ENCODE measurements at places on chromosomes 11 and 22. TPM values are rescaled to one million over a fixed set of nuclear protein-coding genes. Genes with fewer than 3 reads are reported as not detected.
A peak's percentile ranks its signal among the peaks of the same experiment; 100 is the strongest.

The FCHSD2 gene
- 12.7 TPM for polyA plus RNA-seq

The ZNF214 gene
- polyA plus RNA-seq: 2.5 TPM

DNA sequence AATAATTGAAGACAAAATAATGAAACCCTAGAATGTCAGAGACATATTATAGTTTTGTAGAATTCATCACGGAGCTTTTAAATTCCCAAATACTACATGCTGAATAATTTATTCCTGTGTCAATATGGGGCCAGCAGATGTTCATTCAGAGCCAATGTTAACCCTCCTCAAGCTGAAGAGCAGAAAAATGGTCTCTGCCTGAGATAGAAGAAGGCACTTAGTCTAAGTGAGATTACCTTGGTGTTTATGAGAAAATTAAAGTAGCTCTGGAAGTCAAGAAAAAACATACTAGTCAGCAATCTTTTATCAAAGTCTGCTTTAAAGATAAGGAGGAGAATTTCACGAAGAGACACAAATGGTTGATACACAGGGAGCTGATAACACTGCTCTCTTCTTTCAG, 328.2 kb downstream of the TTC28 start:
- no peak for DNase-seq

The KMT5B gene
- 8.4 TPM for polyA plus RNA-seq

DNA sequence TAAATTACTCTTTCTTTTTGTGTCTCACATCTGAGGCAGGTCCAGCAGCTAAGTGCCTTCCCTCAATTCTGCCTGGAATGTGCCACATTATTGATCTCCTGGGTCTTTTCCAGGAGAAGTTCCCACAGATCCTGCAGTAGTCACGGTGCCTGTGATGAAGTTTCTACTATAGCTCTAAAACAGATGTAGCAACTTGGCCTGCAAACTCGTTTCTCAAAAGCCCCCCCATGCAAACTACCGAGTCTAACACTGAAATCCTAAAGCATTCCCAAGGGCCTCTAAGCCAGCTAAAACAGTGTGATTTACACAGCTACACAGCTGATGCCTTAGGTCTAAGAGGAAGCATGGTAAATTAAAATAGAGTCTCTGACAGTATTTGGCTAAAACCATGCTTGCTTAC, 54.3 kb downstream of the DDI1 start:
- no peak for DNase-seq

- DNase-seq: no peak
Observed at GRCh38 chr22:28574159-28574788, 105.4 kb downstream of the TTC28 start.

DNA sequence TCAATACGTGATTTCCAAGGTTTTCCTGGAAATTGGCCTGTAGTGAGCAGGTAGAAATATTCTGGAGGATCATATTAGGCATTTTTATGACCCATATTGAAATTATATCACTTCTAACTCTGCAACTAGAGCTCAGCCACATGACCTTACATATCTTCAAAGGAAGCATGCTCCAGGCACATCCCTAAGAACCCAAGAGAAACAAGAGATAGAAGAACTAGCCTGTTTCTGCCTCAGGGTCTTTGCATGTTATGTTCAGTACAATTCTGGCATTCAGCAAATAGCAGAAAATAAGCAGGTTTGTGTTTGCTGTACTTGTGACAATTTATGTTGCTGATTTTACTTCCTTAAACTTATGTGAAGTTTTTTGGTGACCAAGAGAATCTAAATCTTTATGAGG, 663.7 kb upstream of the ANO5 start:
- no peak for DNase-seq

DNA sequence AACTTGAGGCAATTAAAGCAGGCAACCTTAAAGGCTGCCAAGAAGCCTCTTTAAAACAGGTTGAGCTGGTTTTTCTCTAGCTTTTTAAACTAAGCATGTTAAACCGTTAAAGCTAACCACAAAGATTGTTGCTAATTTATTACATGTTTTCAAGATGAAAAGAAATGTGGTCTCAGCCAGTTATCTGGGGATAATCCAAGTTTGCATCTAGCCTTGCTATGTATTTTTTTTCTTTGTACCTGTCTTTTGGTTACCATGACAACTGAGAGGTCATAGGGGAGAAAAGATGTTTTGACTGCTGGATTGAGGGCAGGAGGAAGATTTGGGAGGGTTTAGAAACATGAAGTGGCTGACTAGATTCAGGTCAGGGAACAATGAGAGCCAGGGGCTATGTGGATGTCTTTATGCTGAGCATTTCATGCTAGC, 19.2 kb upstream of the PGM2L1 start:
- no peak for DNase-seq

- DNase-seq: no peak
Observed at GRCh38 chr11:85725510-85726258, 39.7 kb upstream of the CCDC89 start.

DNA sequence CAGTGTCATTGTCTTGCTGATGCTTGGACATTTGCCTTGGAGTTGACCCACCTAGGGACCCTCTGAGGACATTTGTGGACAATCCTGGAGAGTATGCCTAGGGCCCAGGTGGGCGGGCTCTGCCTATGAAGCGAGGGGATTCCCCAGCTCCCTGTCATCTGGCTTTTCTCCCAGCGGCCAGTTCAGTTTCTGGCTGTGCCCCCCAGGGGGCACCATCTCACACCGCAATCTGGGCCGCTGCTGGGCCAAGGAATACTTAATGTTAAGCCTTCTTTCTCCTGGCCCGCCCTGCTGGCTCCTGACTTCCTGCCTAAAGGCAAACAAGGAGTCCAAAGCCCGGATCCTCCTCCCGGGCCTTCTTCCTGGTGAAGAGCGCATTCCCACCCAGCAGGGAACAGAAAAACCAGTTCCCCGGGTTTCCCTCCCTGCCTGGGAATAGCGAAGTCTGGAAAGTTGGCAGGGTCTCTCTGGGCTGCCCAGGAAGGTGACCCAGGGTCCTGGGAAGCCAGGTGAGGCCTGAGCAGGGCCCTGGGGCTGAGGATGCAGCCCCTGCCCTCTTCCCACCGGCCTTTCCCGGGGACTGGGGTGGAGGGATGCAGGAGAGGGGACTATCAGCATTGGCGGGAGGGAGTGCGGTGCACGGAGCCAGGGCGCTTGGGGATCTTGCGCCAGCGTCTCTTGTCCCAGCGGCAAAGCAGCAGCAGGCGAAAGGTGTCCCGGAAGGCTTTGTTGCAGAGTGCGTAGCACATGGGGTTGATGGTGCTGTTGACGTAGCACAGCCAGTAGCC, 11.9 kb downstream of the CHRM1 start:
- DNase-seq: peak; percentile 82

DNA sequence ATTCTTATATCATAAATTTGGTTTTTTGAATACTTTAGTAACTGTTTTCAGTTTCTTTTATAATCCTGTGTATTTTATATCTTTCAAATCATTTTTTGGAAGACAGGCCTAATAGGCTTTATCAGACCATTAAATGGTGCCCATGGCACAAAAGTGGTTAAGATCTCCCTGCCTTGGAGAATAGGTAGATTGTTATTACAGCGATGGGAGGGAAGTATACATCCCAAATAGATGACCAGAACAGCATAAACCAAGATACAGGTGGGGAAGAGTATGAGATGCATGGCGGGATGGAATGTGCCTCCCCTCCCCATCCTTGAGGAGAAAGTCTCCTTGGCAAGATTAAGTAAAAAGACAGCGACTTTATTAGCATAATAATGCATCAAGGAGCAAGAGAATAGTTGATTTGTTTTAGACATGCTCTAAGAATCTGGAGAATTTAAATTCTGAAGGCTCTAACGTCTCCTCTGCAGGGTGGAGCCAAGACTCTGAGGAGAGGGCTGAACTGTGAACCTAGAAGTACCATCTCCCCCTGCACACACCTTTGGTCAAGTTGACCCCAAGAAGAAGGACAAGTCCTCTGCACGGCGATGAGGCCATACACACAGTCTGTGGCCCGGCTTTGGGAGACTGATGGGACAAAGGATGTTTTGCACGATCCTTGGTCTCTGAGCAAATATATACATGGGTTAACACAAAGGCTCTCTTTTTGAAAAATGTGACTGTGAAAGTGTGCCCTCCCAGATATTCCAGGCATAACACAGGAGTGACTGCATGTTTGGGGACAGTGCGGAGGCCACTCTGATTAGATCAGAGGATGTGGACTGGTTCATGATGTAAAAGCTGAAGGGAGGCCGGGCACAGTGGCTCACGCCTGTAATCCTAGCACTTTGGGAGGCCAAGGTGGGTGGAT, 61.1 kb upstream of the SLC35C1 start:
- no peak for DNase-seq

The MIOX gene
- polyA plus RNA-seq: 0.05 TPM

The KCNQ1OT1 gene
- polyA plus RNA-seq: 0.05 TPM

DNA sequence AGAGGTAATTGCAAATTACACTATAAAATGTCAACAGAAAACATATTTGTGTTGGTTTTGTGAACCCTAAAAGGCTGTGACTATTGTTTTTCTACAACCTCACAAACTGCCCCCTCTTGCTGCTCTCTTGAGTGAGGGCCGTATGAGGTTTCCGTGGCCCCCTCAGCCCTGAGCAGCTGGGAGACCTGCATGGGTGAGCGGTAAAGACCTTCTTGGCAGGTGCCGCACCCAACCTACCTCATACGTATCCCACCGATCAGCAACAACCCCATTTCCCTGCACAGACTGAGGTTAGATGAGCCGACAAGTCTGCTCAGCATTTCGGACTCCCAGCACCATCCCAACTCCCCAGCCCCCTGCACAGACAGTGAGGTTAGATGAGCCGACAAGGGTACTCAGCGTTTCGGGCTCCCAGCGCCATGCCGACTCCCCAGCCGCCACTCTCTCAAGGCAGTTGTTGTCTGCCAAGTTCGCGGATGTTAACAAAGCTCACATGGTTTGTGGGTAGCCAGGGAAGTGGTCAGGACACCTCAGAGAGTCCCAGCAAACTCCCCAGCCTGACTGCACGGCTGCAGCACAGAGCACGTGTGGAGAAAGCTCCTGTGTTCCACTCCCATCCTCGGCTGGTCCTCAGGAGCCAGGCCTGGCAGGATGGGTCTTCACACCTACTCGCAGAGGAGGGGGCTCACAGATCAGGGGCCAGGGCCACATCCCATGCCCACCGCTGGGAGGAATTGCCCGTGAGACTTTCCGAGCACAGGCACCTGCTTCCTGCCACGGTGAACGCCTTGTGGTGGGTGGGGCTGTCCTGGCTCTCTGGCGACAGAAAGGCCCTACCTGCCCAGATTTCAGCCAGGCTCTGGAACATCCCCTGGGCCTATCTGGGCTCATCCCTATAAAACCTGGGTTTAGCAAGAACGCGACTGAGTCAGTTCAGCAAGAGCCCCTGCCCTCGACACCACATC, 502.9 kb downstream of the BRD1 start:
- DNase-seq: peak; percentile 5

- DNase-seq: peak; percentile 69
Observed at GRCh38 chr22:32632512-32633315, 158.1 kb downstream of the FBXO7 start.

The F2 gene
- polyA plus RNA-seq: not detected

The IGSF22 gene
- 0.10 TPM for polyA plus RNA-seq

GRCh38 chr11:65389294-65389980, 3.0 kb downstream of the FRMD8 start:
- no peak for DNase-seq

DNA sequence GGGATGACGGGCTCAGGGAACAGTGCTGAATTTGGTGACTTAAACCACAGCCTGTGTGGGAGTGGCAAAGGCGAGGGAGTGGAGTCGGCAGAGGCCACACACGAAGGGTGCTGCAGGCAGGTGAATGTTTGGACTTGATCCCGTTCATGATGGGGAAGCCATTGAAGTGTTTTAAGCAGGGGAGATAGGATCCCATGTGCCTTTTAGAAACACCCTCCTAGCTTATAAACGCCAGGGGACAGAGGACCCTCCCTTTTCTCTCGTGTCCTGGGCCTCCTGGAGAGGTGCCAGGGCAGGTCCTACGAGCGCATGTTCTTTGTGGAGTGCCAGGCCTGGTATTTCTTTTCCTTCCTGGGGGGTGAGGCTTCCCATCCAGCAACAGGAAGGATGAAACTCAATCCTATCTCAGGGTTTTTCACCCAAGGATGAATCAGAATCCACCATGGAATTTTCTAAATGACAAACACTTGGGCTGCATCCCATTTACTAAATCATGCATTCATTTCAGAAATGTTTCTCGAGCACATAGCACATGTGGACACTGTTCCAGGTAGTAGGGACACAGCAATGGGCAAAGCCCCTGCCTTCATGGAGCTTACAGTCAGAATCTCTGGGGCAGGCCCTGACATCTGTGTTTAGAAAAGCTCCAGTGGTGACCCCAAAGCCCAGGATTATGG, 59.6 kb downstream of the CHRDL2 start:
- no peak for DNase-seq

DNA sequence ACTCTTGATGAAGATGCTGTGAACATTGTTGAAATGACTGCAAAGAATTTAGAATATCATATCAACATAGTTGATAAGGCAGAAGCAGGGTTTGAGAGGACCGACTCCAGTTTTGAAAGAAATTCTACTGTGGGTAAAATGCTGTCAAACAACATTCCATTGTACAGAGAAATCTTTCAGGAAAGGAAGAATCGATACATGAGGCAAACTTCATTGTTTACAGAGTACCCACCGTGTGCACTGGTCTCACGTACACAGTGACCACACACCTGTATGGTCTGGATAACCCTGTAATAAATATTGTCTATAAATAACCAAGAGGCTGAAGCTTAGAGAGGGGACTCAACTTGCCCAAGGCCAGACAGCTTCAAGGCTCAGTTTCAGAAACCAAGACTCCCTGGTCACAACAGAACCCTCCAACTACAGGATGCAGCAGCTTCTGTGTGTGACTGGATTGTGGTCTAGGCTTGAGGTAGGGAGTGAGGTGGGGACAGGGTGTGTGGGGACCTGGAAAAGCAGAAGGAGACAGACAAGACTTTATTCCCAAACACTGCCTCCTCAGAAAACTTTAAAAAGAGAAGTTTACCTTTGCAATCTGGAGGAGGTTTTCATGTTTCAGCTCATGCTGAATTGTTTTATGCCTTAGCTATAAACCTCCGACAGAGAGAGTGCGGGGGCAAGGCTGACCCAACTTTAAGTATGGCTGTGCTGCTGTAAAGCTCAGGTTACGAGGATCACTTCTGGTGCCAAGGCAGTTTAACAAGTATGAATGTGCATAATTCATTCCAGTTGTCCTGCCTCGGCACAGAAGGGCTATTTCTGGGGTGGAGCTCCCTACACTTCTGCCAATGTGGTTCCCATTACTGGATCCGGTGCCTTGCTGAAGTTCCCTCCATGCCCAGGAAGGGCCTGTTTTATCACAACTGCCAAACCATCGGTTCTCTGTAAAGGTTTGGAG, 372.6 kb upstream of the NARS2 start:
- DNase-seq: no peak

DNA sequence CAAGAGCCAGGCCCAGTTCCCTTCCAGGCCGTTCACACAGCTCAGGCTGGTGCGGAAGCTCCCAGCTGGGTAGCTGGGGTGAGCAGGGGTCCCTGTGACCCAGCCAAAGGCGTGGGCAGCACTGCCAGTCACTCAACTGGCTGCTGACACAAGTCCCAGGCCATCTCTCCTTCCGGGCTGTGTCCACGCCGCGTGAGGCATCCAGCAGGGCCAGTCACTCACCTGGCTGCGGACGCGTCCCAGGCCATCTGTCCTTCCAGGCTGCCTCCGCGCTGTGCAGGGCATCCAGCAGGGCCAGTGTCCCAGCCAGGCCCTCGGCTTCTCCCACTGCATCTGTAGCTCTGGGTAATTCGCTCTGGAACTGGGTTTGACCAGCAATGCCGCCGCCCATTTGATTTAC, 184.2 kb downstream of the BRD1 start:
- no peak for DNase-seq

- DNase-seq: no peak
Observed at GRCh38 chr11:117976445-117976844, 9.7 kb upstream of the IL10RA start.

GRCh38 chr22:49340406-49340805, 487.3 kb downstream of the BRD1 start:
- no peak for DNase-seq

- DNase-seq: no peak
Observed at GRCh38 chr11:67113231-67113721, 5.8 kb upstream of the KDM2A start.
